GM12865 (cell line): ENCODE measurements at places on chromosomes 5 and 9.

DNA sequence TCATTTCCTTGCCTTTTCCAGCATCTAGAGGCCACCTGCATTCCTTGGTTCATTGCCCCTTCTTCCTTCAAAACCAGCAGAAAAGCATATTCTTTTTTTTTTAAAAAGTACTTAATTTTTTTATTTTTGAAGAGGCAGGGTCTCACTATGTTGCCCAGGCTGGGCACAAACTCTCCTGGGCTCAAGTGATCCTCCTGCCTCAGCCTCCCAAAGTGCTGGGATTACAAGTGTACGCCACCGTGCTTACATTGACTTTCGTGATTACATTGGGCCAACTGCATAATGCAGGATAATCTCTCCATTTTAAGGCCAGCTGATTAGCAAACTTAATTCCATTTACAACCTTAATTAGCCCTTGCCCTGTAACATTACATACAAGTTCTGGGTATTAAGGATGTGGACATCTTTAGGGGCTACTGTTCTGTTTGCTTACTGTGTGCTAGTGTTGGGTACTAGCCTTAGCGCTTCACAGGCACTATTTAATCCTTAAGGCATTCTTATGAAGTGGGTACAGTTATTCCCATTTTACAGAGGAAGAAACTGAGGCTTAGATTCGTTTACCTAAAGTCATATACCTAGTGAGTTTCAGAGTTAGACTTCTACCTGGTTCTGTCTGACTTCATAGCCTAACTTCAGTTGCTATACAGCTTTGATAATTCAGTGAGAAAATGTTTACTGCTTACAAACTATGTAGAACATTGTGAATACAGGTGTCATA, 33.7 kb downstream of the SLC25A51 start:
- DNase-seq: no peak

GRCh38 chr9:121394292-121394691, 24.2 kb upstream of the STOM start:
- DNase-seq: peak; percentile 18

- DNase-seq: no peak
These were observed 194.1 kb upstream of the PANK3 start for GRCh38 chr5:168773226-168773625.

GRCh38 chr5:161165998-161166660, 314.1 kb upstream of the ATP10B start:
- no peak for DNase-seq

DNA sequence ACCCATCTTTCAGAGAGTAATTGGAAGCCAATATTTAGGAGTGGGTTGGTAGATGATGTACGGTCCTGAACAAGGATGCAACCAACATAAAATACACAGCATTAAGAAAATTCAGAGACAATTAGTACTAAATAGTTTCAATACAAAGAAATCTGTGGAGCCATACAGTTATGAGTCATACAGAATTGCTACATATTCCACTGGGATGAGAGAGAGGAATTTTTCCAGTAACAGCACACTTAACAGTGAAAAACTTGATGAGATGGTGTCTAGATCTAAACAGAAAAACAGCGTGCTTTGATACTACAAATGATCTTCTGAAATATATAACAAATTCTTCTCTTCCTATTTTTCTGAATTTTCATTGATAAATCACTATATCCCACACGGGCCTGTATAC, 1999.3 kb upstream of the CDH9 start:
- no peak for DNase-seq

- DNase-seq: no peak
These were observed 345.9 kb upstream of the RIOK2 start for GRCh38 chr5:97528941-97529340.
